ENCODE measurements at places on chromosomes 5 and 9.

DNA sequence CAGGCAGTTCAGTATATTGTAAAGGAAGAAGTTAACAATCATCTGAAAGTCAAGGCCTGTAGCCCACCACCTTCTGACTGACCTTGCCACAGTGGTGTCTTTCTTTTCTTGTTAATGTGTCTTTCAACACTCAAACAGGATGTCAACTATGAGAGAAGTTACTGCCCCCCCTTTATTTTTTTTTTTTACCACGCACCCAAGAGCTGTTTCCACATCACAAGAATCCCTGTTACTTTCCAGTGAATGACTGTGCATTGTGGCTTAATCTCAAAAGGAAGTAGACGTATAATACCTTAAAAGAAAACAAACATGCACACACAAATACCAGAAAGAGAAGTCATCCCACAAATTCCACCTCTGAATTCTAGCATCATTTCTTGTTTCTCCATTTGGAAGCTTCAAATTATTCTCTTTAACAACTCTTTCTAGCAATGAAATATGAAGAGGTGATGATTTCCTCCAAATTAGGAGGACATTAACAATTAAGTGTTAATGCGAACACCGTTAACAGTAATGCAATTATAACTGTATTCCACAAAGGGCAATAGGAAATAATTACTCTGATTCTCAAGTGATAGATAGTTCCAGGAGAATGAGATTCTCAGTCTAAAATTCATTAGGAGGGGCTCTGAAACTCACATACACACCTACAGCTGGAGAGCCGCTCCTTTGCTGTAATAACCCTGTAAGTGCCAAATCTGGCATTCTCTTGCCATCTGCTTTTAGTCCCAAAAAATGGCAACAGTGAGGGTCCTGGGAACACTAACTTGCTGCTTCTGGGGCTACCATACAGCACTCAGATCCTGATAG is 201.0 kb downstream of the EFNA5 start:
- DNase-seq = no peak

DNA sequence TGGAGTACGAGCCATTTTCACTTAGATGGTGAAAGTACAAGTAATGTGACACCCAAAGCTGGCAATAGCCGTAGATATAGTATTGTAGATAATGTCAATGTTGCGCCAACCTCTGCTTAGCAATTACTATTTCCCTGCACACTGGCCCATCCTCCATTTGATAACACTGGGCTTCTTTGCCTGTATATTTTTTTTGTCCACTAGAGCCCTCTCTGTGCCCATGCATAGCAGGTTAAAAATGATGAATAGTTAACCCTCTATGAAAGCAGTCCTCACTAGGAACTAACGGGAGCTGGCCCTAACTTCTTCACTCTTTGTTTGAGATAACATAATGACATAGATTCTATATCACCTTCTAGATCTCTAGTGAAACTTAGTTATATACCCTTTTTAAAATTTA is 416.8 kb downstream of the TUSC1 start:
- no peak for DNase-seq

- DNase-seq = no peak
Observed at GRCh38 chr9:114034661-114035062, 43.4 kb downstream of the AMBP start.

DNA sequence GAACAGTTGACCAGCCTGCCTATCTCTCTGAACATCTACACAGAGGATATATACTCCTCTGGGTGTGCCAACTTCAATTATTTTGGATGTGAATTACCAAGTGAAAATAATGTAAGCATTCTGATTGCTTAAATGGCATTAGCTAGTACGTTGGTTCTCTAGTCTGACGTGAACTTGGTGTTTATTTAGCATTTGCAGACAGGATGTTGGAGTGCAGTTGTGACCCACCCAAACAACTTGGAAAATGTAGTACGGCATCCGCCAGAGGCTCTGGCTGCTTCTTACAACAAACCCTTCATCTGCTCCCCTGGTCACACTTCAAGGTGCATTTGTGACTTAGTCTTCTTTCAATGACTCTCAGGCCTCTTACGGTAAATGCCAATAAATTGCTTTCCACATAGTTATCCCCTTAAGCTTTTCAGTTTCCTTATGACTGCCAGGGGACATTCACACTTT is 616.6 kb downstream of the PDE4D start:
- DNase-seq = no peak

DNA sequence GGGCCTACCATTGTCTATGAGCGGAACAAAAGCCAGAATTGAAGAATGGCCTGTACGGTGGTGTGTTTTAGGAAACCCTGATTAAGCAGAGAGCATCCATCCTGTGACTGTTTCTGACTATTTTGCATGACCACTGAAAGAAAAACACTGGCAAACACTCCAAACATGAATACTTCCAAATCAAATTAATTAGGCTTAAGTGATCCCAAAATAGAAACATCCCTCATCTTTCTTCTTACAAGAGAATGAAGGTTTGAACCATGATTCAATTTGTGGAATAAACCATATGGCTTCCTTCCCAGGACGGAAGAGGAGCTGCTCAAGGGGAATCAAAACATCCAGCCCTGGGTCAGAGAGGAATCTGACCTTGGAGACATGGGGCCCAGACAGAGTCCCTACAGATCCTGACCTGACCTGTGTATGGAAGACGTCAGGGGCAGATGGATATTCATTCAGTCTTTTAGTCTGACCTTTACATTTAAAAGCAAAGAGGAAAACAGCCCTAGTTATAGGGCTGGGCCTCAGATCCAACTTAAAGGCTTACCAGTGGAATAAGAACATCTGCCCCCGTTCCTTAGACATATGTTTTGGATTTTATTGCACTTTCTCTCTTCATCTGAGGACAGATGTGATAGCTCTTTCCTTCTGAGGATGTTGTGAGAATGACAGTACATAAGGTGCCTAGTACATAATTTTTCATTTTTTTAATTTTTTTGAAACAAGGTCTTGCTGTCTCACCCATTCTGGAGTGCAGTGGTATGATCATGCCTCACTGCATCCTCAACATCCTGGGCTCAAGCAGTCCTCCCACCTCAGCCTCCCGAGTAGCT is 17.6 kb upstream of the RECK start:
- no peak for DNase-seq

DNA sequence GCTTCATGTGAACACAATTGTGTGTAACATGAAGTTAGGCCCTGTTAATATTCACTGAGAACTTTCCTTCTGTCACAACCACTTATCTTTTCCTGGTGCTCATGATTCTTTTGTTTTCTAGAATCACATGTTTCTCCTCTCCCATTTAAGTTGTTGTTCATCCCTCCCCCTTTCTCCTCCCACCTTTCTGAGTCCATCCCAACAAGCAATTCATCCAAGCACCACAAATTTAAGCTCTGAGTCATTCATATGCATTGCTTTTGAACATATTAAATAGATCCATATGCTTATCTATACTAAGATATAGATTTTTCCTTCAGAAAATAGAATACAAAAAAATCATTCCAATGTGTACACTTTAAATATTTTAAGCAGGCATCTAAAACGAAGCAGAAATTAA is 75.2 kb upstream of the NFIB start:
- DNase-seq = no peak

DNA sequence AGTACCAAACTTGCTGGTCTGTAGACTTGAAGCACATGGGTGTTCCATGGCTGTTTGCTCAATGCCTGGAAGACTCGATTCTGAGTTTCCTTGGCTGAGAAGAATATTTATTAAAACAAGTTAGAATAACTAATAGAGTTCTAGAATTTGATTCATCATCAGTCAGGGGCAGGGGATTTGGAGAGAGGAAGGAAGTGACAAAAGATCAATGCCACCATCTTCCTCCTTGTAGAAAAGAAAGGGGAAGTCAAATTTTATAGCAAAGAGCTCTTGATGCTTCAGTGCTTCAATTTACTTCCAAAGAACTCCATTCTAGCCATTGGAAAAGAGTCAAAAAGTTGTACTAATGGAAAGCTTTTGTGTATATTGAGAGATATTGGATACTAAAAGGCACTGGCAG is 236.3 kb downstream of the MCTP1 start:
- no peak for DNase-seq

GRCh38 chr5:168712280-168712924 is 133.2 kb upstream of the PANK3 start:
- DNase-seq = no peak

DNA sequence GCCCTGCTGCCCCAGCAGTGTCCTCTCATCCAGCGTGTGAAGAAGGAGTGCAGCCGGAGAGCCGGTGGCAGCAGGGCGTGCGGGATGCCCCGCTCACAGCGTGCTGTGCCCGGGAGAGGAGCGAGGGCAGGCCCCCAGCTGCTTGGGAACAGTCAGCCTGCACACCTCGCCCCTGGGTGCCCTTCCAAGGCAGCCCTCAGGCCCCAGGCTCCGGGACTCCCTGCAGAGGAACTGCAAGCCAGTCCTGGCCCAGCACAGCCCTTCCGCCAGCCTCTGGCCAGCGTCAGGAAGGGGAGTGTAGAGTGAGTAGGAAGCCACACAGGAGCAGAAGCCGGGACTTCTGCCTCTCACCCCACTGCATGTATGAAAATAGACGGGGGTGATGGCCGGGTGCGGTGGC is 43.5 kb downstream of the ADAMTS2 start:
- DNase-seq = no peak

- no peak for DNase-seq
Observed at GRCh38 chr9:68821911-68822310, 116.9 kb downstream of the PIP5K1B start.

GRCh38 chr9:87629104-87629503 is 96.8 kb upstream of the CTSL start:
- no peak for DNase-seq

DNA sequence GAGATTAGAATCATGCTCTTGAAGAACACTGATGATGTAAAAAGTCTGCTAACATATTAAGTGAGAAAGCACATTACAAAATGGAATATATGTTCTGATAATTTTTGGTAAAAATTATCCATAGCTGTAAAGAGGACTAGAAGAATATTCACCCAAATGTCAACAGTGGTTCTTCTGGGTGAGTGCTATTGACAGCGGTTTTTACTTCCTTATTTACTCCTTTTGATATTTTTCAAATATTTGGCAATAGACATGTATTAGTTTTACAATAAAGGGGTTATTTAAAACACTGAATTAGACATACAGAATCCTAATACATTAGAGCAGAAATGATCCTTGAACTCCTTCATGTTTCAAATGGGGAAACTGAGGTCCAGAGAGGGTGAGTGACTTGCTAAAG is 26.9 kb upstream of the MEGF9 start:
- DNase-seq = no peak

DNA sequence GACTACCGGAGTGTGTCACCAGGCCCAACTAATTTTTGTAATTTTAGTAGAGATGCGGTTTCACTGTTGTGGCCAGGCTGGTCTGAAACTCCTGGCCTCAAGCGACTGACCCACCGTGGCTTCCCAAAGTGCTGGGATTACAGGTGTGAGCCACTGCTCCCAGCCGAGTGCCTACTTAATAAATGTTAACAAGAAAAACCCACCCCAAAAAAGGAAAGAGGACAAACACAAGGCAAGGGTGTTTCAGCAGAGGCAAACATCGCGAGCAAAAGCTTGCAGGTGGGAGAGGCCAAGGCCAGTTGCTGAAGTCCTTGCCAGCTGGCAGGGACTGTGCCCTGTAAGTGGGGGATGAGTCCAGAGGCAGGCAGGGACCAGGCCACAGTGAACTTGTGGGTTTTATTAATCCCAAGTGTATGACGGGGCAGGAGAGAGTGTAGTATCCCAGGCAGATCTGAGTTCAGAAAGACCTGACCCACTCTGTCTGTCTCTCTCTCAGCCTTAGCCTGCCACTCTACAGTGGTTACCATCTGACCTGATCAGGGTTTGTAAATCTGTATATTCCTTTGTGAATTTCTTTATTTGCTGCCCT is 6.4 kb upstream of the FPGS start:
- DNase-seq = no peak

All from T-helper 9 cell (primary cell).